ENCODE measurements at places on chromosomes 1 and 21.
A peak's percentile ranks its signal among the peaks of the same experiment; 100 is the strongest.

- no peak for DNase-seq
Observed at GRCh38 chr1:165416876-165417275, 28.1 kb downstream of the RXRG start.

- DNase-seq = no peak
Observed at GRCh38 chr1:75908717-75909152, 23.5 kb downstream of the ASB17 start.

DNA sequence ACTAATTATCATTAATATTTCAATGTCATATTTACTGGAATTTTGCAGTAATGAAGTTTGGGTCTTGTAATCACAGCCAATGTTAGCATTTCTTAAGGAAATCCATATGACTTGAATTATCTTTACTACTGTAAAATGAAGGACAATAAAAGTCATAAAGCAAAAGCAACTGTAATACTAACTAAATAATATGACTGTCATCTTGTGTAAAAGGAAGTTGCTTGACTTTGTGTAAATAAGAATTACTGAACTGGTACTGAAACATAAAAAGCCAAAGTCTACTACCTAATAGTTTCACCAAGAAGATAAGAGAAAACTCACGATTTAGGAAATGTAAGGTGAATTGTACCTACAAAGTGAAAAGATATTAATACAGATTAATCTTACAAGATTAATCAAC lies 57.5 kb downstream of the ATP6V1G3 start:
- DNase-seq = no peak

- DNase-seq = peak; percentile 94
Observed at GRCh38 chr1:37958690-37959089, 11.8 kb upstream of the INPP5B start.

- no peak for DNase-seq
Observed at GRCh38 chr1:225155555-225155954, 226.1 kb downstream of the DNAH14 start.

DNA sequence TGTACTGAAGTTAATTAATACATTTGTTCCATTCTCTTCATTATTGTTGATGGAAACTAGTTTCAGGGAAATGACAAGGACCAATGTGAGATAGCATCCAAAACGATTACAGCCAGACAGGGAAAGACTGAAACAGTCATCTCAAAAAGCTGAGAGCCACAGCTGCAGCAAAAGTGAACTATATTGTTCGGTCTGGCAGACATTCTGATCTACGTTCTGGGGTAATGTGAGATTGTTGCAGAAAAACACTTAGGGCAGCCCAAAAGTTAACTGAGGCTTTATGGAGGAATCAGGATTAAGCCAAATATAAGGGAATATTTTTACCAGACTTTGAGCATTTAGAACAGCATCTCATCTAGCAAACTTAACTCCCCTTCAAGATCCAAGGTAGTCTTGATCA lies 112.9 kb downstream of the LRRC40 start:
- DNase-seq = no peak

GRCh38 chr21:31448496-31448895 lies 104.4 kb upstream of the TIAM1 start:
- no peak for DNase-seq

- DNase-seq = no peak
Observed at GRCh38 chr21:42285569-42286245, 29.5 kb downstream of the TFF3 start.

DNA sequence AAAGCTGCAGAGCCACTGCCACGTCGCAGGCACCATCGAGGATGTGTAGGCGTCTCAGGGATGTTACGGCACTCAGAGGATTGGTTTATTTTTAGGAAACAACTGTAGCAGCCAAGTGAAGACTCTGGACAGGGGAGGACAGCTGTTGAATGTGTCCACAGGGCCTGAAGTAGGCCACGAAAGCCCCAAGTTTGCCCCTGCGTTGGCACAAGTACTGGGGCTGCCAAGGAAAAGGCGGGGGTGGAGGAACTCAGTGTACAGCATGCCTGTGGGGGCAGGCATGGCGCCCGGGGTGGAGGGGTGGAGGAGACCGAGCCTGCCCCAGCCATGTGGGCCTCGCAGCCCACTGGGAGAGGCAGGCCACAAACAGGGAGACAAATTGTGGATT lies 89.7 kb downstream of the ADARB1 start:
- no peak for DNase-seq

DNA sequence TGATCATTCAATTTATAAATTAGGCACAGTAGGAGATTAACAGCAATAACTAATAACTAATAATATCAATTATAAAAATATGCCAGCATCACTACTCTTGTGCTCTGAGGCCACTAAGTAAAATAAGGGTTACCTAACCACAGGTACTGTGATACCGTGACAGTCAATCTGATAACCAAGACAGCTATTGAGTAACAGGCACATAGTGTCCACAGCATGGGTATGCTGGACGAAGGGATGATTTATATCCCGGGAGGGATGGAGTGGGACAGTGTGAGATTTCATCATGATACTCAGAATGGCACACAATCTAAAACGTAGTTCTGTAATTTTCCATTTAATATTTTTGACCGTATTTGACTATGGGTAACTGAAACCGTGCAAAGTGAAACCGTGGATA lies 39.4 kb downstream of the CD46 start:
- DNase-seq = no peak

DNA sequence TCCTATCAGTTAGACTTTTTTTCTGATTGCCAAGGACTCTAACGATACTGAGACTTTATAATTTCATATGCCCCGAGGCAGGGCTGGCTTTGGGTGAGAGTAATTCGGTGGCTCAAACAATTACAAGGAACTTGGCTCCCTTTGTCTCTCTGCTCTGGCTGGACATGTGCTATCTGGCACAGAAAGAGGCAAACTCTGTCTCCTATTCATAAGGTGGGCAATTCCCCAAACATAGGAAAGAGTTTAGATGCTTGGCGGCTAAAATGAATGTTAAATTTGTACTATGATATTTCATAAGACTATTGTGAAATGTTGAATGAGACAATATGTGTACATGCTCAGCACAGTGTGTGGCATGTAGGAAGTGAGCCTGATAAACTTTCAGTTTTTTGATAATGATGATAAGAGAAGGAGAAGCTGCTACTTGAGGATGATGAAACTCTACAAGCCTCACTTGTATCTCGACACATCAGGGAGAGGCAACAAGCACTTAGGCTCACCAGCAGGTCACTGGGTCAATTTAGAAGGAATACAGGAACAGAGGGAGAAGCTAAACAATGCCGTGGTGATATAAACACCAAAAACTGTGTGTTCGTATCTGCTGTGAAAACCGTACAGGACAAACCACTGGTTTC lies 12.6 kb upstream of the NTPCR start:
- DNase-seq = no peak

- DNase-seq = no peak
Observed at GRCh38 chr1:117843791-117844190, 85.6 kb downstream of the GDAP2 start.

DNA sequence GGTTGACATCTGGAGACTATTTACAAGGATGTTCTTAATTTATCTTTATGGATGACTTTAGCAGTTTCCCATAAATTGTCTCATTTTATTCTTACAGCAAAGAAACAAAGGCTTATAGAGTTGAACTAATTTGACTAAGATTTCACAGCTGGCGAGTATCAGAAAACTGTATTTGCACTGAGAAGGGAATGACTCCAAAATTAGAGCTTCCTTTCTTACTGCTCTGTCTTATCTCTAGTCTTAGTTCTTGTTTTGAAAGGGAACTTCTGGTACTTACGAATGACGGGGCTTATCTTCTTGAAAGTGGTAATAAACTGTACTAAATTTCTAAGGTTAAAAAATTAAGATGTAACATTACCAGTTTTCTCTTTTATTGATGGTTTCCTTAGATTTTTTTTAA lies 13.6 kb downstream of the CNST start:
- peak; percentile 8 for DNase-seq

Data from AG08395 (cell line).